Activated CD8-positive, alpha-beta memory T cell treated with anti-CD3 and anti-CD28 coated beads, Interleukin-2, amount 50 U/mL, for 4 hours (primary cell): ENCODE measurements at places on chromosomes 12 and 14.

- DNase-seq = no peak
These were observed 52.7 kb downstream of the RASSF3 start for GRCh38 chr12:64663015-64663414.

GRCh38 chr12:127690161-127690560, 576.8 kb upstream of the TMEM132C start:
- DNase-seq = no peak

DNA sequence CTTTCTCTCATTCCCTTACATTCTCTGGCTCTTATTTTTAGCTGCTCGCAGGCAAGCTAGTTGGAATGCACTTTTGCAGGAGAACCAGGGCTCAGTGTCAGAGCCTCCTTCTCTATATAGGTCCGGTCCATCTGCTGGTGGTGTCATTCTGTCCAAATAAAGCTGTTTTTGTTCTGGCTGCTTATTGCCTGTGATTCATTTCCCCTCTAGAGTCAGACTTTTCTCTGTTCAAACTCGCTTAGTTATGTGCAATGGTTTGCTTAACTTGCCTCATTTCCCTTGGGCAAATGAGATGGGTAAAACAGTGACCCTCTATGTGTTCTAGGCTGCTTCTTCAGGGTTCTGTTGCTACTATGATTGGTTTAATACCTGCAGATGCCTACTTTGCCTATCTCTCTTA, 2.9 kb downstream of the SMARCD1 start:
- no peak for DNase-seq

GRCh38 chr12:98869886-98870503, 224.9 kb downstream of the APAF1 start:
- DNase-seq = no peak

DNA sequence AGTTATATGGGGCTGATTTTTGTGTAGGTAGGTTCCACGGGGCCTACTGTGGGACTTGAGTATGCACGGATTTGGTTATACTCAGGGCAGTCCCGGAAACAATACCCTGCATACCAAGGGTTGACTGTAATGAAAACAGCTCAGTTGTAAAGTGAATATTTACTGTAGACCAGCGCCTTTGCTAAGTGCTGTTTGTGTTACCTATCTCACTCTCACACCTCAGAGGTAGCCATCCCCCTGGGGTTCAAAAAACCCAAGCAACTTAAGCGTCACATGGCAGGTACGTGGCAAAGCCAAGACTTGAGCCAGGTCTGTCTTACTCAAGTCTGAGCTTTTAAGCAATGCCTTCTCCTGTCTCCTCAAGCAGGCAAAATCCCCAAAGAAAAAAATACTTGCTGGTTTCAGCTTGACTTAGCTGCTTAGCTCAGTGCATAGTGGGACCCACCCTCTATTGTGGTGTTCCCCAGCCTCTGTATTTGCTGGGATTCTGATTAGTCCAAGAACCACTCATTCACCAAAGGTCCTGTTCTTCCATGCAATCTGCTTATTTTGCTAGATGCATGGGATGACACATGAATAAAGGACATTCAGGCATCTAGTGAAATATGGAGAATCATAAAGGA, 34.2 kb upstream of the STRN3 start:
- no peak for DNase-seq

GRCh38 chr12:69998011-69998410, 173.0 kb downstream of the MYRFL start:
- no peak for DNase-seq

DNA sequence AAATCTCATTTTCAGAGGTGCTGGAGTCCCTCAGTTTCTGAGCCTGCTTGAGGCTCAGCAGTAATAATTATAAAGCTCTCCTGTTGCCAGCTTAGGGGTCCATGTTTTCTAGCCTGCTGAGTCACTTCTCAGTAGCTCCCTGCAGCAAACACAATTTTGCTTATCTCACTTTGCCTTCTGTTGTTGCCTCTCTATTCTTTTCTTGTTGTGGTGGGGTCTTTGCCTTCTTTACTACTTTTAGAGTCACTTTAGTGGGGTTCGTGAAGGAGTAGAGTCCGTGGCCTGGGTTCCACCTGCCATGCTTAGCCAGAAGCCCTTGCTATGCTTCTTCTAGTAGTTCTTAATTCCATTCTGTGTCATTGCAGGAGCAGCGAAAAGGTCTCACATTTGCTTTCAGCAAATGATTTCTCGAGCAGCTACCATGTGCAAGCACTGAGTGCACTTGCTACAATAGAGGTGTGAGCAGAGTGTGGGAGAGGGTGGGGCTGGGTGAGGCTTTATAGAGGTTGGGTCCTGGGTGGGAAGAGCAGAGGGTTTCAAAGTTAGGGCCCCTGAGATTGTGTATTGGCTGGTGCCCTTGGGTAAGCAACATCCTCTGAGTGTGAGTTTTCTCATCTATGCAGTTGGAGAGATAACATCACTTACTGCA, 114.3 kb downstream of the ADCK1 start:
- DNase-seq = no peak

GRCh38 chr14:56210571-56210970, 92.4 kb downstream of the PELI2 start:
- DNase-seq = no peak

- no peak for DNase-seq
These were observed 113.1 kb upstream of the FOXG1 start for GRCh38 chr14:28653521-28653920.
